Stimulated activated CD8-positive, alpha-beta memory T cell treated with anti-CD3 and anti-CD28 coated beads, Interleukin-4, amount 100 ng/mL, for 4 hours (primary cell): ENCODE measurements at places on chromosomes 6 and 20.
A peak's percentile ranks its signal among the peaks of the same experiment; 100 is the strongest.

DNA sequence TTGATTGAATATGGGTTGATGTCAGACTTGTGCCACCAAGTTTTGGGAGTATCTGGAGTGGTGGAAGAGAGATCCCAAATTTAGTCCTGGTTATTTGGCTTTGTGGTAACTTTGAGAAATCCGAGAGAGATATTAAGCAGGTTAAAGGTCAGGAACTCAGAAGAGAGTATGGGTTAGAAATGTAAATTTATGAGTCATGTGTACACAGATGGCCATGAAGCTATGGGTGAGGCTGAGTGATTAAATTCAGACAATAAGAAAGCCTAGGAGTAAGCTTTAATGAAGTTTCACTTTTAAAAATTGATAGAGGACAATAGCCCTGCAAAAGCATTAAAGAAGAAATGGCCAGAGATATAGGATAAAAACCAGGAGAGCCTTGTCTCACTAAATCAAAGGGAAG lies 14.3 kb downstream of the RIMS1 start:
- no peak for DNase-seq

- no peak for DNase-seq
Measured at GRCh38 chr6:148825492-148825891, 78.7 kb downstream of the UST start.

DNA sequence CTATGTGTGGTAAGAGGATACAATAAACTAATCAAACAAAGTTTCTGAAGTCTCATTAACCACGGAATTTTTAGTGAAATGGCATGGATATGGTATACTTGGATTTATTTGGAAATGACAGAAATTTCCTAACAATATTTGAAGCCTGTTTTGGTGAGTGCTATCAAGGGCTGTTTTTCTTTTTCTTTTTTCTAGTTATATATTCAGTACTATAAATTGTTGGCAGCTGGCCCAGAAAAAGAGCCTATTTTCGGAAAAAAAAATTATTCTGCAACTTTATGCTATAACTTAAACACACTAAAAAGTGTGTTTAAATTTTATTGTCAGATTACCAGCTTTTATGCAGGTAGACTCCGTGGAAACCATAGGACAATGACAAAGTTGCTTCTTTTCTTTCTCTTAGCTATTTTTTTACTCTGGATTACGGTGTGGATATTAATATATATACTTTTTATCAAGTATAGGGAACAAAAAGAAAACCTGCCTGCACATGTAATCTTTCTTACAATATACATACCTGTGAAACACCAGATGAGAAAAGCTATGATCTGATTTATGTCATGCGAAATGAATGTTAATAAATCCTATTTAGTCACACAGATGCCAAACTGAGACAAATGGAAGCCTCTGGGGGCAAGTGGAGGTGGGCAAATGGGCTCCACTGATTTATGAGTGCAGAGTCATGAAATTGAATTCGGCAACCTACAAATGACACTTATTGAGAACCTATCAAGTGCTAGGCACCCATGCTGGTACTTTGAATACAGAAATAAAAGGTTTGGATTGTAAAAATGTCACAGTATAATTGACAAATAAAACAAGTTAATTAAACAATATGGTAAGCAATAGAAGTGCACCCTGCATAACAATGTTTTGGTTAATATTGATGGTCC lies 919.5 kb upstream of the FLRT3 start:
- DNase-seq = no peak

GRCh38 chr6:90209527-90209926 lies 87.1 kb downstream of the BACH2 start:
- no peak for DNase-seq

DNA sequence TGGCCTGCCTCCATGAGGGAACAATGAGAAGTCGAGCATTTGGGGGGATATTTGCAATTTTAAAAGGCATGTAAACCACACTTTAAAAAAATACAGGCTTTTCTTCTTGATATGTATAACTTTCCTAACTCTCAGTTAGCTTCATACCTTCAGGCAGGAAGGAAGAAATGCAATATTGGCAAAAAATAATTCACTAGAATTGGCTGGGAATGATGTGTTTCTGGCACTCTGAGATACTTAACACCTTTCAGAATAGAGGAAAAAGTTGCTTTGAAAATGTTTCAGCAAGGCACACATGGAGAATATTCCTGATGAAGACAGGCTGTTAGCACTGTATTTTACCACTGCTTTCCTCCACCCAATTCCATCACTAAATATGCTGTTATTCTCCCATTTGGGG lies 747.6 kb downstream of the HDGFL1 start:
- no peak for DNase-seq

DNA sequence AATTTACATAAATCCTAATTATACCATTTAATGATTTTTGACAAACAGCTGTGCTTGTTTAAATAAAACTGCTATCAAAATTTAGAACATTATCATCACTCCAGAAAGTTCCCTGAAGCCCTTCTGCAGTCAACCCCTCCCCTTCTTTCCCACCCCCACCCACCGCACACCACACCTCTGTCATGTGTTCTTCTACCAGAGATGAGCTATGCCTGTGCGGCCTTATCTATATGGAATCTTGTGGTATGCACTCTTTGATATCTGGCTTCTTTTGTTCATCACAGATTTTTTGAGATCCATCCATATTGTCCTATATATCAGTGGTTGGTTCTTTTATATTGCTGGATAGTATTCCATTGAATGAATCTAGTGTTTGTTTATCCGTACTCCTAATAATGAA lies 7.2 kb downstream of the MYLIP start:
- DNase-seq = no peak

GRCh38 chr6:32084780-32085179 lies 24.4 kb downstream of the TNXB start:
- DNase-seq = no peak

DNA sequence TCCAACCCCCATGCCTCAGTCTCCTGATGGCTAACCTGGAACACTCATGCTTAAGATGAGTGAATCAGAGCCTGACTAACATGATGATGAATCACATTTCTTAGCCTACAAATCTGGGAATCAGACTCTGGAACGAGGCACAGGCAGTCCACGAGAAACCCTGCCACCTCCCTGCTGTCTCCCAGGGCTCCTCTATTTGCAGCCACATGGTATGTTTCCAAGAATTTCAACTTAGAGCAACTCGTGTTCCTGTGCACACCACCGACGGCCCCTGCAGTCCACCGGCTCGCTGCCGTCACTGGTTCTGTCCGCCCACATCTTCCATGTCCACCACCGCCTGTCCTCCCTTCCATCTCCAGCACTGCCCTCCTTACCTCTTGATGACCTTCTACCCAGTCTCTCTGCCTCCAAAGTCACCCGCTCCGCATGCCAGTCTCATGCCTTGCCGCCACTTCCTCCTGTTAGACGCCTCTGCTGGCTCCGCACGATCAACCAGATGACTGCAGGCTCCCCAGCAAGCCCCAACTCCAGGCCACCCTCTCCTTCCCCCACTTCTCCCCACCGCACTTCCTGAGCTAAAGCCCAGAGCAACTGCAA lies 87.6 kb downstream of the AGPAT4 start:
- DNase-seq = no peak

- no peak for DNase-seq
Measured at GRCh38 chr20:53097371-53097770, 125.2 kb downstream of the TSHZ2 start.

GRCh38 chr20:61753987-61754956 lies 311.4 kb downstream of the TAF4 start:
- no peak for DNase-seq

- no peak for DNase-seq
Measured at GRCh38 chr6:39934131-39934757, at the start of gene MOCS1. MOCS1 (minus strand) TSS chr6:39934462; CDS start chr6:39934417, 45 bp downstream.

GRCh38 chr6:27471365-27472115 lies 1.4 kb downstream of the ZNF184 start:
- no peak for DNase-seq

DNA sequence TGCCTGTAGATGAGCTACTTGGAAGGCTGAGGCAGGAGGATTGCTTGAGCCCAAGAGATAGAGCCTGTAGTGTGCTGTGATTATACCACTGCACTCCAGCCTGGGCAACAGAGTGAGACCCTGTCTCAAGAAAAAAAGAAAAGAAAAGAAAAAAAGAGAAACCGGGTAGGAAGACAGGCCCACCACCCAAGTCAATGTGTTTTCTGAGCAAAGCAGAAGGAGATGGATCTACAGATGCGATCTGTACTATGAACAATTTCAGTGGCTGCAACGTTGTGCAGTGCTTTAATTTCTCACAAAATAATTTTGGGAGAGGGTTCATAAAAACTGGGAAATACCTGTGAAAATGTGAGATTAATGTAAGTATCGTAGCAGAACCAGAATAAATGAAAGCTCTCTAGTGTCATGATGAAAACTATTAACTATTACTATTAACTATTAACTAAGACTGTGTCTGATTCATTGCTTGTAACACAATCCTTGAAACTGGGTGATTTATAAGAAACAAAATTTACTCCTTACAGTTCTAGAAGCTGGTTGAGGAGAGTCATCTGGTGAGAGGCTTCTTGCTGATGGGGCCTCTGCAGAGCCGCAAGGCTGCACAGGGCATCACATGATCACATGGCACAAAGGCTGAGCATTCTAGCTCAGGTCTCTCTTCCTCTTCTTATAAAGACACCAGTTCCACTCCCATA lies 233.1 kb upstream of the ZNF217 start:
- DNase-seq = no peak

GRCh38 chr6:7914991-7915789 lies 4.6 kb upstream of the TXNDC5 start:
- DNase-seq = no peak

DNA sequence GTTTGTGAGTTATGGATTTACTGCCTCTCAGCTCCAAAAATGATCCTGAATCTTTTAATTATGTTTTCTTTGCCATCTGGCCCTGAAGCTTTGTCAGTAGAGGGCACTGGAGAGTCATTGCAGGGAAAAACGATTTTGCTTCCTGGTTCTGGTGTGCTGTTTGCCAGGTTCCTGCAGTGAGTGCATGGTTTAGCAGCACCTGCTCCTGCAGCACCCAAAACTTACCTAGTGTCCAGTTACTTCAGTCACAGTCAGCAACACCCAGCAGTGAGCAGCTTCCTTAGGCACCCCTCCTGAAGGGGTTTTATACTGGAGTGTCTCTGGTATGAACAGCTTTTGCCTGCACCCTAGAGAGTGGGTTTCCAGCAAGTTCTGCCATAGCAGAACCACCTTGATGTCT lies 6.0 kb upstream of the TRIM26 start:
- DNase-seq = peak; percentile 18

DNA sequence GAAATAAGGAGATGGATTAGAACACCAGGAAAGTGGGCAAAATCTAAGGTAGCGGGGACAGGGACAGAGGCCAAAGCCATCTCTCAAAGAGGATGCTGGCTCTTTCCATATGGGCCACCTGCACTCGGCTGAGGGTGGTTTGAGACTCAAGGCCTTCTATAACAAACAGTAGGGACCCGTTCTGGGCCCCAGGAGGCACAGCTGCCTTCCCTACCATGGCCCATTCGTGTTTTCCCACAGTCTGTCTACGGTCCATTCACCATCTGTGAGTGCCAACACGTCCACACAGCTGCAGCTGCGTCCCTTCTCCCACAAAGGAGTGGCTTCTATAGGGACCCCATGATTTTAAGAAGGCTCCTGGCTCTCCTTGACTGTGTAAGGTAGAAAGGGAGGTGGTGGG lies 871 bp downstream of the BANF2 start:
- no peak for DNase-seq

- no peak for DNase-seq
Measured at GRCh38 chr20:2756056-2756611, 44.3 kb downstream of the CPXM1 start.

DNA sequence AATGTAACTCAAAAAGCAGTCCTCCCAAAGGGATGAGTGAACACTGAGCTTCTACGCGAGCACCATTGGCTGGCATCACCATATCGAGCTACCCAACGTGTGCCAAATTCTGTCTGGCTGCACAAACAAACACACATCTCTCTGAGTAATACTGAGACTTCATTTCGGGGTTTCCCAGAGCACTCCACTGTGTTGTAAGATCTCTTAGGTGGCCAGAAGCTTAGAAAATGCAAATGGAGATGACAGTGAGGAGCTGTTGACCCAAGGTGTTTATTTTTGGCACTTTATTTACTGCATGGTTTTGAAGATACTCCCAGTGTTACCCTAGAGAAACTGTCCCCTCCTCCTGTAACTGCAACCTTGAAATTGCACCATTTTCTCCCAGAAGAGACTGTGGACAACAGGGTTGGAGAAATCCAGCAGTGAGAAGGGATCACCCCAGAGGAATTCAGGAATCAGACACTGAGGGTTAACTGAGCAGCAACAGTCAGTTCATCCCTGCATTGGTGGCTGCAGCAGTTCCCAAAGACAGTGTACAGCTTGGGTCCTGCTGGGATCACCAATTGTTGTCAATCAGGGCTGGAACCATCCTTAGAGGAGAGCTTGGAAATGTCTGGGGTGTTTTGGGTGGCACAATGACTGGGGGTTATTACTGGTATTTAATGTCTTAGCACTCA lies 1.0 kb upstream of the RIPOR2 start:
- DNase-seq = no peak

DNA sequence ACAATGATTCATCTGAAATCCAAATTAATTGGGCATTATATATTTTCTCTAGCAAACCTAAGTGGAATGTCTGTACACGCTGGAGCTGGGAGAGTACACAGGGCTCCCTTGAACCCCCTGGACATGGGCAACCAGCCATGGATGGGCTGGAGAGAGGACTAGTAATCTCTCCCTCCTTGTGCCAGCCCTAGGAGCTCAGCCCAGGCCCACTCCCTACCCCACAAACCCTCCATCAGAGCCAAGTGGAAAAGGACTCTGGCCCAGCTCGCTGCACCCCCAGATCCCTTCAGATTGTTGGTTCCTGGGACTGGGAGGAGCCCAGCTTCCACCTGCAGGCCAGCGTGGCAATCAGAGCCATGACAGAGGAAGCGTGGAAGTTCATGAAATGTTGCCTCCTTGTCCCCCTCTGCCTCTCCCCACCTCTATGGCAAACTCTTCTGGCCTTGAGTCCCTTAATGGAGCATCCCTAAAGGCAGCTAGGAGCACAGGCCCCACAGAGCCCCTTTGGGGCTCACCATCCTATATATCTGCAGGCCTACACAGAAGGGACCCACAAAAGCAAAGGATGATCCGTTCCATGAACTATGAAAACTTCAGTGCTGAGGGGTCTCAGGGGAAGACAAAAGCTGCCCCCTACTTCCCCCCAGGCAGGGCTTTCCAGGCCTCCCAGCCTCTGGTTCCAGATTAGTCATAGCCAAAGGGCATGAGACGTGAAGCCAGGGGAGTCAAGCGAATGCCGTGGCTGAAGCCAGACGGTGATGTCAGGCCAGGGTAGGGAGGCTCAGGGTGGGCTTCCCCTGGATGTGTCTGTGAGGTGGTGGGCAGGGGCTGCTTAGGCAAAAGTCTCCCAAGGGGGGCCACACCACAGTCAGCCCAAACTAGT lies 126.4 kb upstream of the MAFB start:
- DNase-seq = no peak

- no peak for DNase-seq
Measured at GRCh38 chr6:158816329-158816728, 2.8 kb downstream of the EZR start.

- DNase-seq = no peak
Measured at GRCh38 chr6:134468633-134469032, 150.7 kb upstream of the SGK1 start.

GRCh38 chr20:43843096-43843964 lies 71.3 kb upstream of the TOX2 start:
- no peak for DNase-seq

- DNase-seq = no peak
Measured at GRCh38 chr20:52062452-52063209, 128.9 kb downstream of the ZFP64 start.
